ENCODE measurements at places on chromosomes 2 and 18.

- no peak for DNase-seq
These were observed 35.8 kb downstream of the CIB4 start for GRCh38 chr2:26605195-26605998.

DNA sequence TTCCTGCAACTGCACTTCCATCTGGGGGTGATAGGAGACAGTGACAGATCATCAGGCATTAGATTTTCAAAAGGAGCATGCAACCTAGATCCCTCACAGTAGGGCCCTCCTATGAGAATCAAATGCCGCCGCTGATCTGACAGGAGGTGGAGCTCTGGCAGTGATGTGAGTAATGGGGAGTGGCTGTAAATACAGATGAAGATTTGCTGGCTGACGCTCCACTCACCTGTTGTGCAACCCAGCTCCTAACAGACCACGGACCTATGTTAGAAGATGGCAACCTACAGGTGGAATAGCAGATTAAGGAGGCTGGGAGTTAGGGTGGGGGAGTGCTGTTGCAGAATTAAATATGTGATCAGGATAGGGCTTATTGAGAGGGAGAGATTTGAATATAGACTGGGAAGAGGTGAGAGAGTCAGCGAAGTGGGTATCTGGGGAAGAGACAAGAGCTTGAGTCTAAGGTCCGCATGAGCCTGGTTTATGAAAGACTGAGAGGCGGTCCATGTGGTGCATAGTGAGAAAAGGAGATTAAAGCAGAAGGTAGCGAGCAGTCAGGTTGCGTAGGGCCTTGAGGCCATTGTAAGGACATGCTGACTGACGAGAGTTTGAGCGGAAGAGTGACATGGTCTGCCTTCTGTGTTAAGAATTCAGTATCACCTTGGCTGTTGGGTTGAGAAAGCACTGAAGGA is 31.3 kb upstream of the TOGARAM2 start:
- DNase-seq = no peak

DNA sequence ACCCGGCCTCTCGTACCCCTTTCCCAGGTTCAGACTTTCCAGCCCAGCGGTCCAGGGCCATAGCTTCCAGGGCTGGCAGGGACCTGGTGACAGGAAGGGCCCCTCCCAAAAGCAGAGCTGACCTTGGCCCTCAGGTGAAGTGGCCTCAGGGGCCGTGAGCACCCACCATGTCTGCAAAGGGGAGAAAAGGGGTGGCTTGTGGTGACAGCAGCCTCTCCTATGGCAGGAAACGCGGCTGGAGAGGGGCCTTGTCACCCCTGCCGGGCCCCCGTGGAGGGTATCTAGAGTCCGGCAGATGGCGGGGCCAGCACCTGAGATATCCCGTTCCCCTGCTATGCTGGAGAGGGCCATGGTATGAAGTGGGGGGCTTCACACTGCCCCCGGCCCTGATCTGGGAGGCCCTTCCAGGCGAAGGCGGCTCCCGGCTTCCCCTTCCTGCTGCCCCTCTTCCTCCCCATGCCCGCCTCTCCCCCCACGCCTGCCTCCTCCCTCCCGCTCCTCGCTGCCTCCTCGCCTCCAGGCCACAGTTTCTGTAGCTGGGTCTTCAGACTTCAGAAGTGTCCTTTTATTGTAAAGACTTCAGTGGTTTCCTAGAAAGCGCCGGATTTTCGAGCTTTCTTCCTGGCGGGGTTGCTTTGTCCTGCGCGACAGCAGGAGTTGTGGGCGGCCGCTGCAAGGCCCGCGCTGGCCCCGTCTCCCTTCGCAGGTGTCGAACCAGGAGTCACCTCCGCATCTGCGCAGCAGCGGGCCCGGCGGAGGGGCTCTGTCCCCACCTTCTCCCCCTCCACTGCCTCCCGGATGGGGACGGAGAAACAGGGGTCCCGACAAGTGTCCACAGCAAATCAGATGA is 240.5 kb upstream of the MYT1L start:
- DNase-seq = no peak

GRCh38 chr2:240519396-240520129 is 38.2 kb downstream of the ANKMY1 start:
- DNase-seq = no peak

GRCh38 chr2:197234671-197235191 is 75.8 kb downstream of the ANKRD44 start:
- DNase-seq = no peak

GRCh38 chr18:9173770-9174233 is 37.2 kb downstream of the ANKRD12 start:
- DNase-seq = no peak

DNA sequence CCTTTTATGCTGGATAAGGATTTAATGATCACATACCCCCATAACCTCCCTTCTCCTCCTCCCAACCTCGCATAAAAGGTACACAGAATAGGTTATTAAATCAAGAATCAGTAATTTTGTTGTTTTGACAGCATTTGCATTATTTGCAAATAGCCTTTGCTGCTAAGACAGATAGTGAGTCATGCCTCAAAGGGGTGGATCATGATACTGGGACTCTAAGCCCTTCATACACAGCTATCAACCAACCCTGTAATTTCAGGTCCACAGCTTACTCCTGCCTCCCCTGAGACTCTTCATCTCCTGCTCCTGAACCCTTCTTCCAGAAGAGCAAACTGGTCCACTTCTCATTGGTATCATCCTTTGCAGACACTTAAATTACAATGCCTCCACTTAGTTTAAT is 73.8 kb upstream of the KLHL29 start:
- no peak for DNase-seq

- DNase-seq = no peak
These were observed 78.2 kb downstream of the MYL12B start for GRCh38 chr18:3340015-3340681.

GRCh38 chr2:6671913-6672312 is 193.8 kb downstream of the CMPK2 start:
- no peak for DNase-seq

GRCh38 chr18:79506191-79507075 is 110.7 kb downstream of the NFATC1 start:
- DNase-seq = no peak

DNA sequence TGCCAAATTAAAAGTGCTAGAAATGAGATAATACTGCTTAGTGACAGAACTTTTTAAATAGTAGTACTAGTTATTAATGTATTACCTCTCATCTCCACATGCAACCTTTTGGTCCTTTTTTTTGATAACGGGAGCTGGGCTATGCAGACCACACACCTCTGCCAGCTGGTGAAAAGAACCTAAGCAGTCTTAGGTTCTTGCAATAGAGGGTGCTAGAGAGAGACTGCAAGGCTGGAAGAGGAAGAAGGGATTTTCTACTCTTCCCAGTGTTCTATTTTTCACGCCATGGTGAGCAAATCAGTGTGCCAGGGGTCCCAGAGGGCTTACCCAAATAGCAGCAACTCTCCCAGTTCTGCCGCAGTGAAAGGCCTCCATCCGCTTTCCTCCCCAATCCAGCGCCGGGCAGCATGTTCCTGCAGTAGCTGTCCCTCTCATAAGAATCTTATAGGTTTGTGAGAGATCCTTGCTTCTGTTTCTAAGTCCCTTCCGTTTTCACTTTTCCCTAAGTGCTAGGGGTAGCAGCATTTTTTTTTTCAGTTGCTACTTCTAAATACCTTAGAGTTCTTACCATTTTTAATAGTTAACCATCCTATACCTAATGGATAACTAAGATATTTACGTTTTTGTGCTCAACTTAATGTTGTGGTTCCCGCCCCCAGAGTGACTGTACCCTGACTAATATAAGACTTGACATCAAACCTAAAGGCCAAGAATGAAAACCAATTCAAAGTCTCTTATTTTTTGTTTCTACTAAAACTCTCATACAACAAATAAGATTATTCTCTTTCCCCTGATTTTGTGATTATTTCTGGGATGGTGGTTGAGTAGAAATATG is 69.4 kb upstream of the UBE2E3 start:
- DNase-seq = no peak

GRCh38 chr2:11691076-11691660 is 21.2 kb upstream of the NTSR2 start:
- no peak for DNase-seq

- no peak for DNase-seq
These were observed 189.3 kb downstream of the CLIP4 start for GRCh38 chr2:29304399-29305060.

- no peak for DNase-seq
These were observed 50.0 kb downstream of the GPD2 start for GRCh38 chr2:156486147-156486546.

DNA sequence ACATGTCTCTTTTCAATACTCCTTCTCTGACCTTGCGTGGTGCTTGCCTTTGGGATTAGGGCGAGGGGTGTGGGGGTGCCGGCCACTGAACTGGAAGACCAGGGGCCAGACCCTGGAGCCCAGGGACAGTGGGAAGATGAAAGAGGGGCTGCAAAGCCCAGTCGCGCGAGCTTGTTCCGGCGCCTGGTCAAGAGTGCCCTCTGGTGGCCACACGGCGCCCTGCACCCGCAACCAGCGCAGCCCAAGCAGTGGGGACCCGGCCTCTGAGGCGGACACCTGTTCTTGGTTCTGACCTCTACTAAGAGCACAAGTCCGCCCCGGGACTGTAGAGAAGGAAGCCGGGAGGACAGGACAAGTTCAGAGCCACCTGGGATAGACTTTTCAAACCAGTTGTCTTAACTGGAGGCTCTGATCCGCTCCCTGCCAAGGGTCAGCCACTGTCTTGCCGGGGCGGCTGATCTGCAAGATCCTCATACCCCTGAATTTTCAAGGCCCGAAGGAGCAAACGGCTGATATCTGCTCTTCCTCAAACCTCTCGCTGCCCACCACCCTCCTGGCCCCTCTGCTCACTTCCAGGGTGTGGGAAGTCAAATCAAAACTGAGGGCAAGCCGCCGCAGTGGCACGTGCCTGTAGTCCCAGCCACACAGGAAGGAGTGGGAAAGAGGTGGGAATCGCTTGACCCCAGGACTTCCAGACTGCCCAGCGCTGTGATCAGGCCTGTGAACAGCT is 14.9 kb upstream of the MSH6 start:
- DNase-seq = peak; percentile 15

- DNase-seq = no peak
These were observed 149.9 kb downstream of the RBM43 start for GRCh38 chr2:151111599-151112278.

DNA sequence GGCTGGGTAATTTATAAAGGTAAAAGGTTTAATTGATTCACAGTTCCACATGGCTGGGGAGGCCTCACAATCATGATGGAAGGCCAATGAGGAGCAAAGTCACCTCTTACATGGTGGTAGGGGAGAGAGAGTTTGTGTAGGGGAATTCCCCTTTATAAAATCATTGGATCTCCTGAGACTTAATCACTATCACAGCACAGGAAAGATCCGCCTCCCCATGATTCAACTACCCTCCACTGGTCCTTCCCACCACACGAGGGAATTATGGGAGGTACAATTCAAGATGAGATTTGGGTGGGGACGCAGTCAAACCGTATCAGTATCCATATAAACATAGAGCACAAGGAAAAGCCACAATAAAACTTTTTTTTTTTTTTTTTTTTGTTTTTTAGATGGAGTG is 172.6 kb upstream of the PIEZO2 start:
- no peak for DNase-seq

DNA sequence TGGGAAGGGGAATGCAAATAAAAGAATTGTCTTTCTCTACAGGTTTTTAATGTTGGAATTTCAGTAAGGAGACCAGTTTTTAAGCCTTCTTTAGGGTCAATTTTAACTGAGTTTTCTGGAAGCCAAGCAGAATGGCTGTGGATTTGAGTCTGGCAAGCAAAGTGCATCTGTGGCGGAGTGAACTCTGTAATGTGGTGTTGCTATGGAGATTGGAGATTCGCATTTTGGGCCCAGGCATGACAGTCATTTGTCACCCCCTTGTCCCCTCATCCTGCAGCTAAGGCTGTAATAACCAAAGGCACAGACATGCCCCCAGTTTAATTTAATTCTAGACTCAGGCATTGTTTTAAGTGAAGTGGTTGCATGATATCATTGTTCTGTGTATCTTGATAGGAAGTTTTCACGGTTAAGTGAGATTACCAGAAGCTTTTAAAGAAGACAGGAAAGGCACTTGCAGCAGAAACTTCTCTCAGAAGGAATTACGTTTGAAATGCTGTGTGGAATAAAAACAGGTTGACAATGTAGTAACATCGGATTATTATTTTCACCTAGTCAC is 30.6 kb downstream of the ARMC9 start:
- no peak for DNase-seq

- no peak for DNase-seq
These were observed 204.6 kb downstream of the RAB3GAP1 start for GRCh38 chr2:135256531-135257260.

- DNase-seq = no peak
These were observed 119.9 kb downstream of the RBMS1 start for GRCh38 chr2:160373666-160374065.

- DNase-seq = no peak
These were observed 122.8 kb downstream of the LYPD1 start for GRCh38 chr2:132547090-132547687.

- peak; percentile 21 for DNase-seq
These were observed 84.9 kb upstream of the EPB41L3 start for GRCh38 chr18:5628512-5629255.

GRCh38 chr2:47043142-47043890 is 111.8 kb downstream of the STPG4 start:
- no peak for DNase-seq

DNA sequence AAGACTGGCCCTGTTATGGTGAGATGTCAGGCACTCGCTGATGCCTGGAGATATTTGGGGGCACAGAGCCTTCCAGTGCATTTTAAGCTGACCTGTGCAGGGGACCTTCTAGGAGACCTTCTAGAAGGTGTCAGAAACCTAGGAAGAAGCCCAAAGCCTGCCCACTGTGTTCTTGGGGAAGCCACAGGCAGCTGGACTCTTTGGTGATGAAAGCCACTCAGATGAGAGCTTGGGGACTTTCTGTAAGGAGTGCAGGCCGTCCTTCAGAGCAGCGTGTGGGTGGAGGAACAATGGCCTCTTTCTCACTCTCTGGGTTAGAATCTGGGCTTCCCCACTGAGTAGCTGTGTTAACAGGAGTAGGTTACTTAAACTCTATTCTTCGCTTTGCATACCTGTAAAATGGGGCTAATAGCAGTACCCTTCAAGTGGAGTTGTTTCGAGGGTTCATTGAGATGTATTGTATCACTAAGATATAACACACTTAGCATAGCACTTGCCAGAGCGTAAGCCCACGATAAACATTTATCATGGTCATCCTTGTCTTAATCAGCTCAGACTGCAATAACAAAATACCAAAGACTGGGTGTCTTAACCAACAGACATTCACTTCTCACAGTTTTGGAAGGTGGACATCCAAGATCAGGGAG is 322.3 kb upstream of the EPAS1 start:
- DNase-seq = no peak

- DNase-seq = no peak
These were observed 57.5 kb upstream of the MSTN start for GRCh38 chr2:190119923-190120590.

DNA sequence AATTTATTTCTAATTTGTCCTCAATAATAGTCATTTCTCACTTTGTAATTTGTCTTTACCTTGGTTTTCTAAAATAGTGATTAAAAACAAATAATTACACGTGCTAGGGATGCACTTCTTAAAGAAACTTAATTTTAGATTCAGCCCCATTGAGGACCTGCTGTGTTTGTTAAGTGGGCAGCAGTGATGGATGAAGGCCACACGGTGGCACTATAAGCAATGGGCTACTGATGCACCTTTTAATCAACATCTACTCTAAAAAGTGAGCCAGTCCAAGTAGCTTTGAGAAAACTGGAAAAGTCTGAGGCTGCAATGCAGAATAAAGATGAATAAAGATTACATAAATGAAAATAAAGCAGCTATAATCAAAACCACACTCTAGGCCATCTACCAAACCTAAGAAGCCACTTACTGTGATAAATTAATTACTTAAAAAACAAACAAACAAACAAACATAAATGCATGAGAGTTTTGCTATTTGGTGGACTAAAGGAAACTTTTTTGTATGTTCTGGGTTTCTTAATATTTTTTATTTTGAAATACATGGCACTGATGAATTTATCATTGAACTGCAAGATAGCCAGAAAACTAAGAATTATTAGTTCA is 89.3 kb downstream of the PDE11A start:
- DNase-seq = no peak

GRCh38 chr18:37778417-37779165 is 213.0 kb upstream of the CELF4 start:
- DNase-seq = no peak

All from cerebellar nuclear complex (tissue), 1 donor.